Naive thymus-derived CD8-positive, alpha-beta T cell (primary cell): ENCODE measurements at places on chromosomes 4 and X. TPM values are rescaled to one million over a fixed set of nuclear protein-coding genes. Genes with fewer than 3 reads are reported as not detected.

DNA sequence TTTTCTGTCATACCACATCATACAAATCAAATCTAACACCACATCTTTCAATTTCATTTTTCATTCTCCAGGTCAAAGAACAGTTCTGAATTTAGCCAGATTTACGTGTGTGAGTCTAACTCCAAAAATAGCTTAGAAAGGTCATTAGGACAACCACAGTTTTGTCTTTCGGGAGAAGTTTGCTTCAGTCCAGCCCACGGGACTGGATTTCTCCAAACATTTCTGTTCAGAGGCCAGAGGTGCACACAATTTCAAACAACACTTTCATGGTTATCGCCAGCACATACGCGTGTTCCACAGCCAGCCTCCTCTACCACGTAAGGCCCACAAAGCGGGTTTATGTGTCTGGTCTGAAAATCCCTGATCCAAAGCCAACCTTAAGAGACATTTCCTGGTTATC lies 65.9 kb downstream of the VEGFC start:
- DNase-seq, result no peak

GRCh38 chr4:184568770-184569169 lies 80.5 kb downstream of the CASP3 start:
- DNase-seq, result no peak

DNA sequence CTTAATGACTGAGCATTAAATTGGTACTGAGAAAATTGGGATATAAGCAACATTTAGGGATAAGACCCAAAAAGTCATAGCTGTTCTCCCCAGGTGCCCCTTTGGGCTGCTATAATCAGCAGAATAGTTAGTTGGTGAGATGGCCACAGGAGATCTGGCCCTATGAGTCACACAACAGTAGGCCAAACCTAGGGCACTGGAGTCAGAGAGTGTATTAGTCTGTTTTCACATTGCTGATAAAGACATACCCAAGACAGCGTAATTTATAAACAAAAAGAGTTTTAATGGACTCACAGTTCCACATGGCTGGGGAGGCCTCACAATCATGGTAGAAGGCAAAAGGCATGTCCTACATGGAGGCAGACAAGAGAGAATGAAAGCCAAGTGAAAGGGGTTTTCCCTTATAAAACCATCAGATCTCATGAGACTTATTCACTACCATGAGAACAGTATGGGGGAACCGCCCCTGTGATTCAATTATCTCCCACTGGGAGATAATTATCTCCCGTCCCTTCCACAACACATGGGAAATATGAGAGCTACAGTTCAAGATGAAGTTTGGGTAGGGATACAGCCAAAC lies 338.3 kb upstream of the NR3C2 start:
- DNase-seq, result no peak

Gene SERTM2
- not detected for total RNA-seq

- no peak for DNase-seq
Measured at GRCh38 chrX:72146527-72146926, 14.8 kb upstream of the RTL5 start.

- no peak for DNase-seq
Measured at GRCh38 chrX:44101281-44101680, 128.1 kb upstream of the NDP start.

- DNase-seq, result no peak
Measured at GRCh38 chr4:109675181-109675580, 28.1 kb downstream of the CASP6 start.

- DNase-seq, result no peak
Measured at GRCh38 chr4:113169368-113169767, 119.9 kb downstream of the ANK2 start.

DNA sequence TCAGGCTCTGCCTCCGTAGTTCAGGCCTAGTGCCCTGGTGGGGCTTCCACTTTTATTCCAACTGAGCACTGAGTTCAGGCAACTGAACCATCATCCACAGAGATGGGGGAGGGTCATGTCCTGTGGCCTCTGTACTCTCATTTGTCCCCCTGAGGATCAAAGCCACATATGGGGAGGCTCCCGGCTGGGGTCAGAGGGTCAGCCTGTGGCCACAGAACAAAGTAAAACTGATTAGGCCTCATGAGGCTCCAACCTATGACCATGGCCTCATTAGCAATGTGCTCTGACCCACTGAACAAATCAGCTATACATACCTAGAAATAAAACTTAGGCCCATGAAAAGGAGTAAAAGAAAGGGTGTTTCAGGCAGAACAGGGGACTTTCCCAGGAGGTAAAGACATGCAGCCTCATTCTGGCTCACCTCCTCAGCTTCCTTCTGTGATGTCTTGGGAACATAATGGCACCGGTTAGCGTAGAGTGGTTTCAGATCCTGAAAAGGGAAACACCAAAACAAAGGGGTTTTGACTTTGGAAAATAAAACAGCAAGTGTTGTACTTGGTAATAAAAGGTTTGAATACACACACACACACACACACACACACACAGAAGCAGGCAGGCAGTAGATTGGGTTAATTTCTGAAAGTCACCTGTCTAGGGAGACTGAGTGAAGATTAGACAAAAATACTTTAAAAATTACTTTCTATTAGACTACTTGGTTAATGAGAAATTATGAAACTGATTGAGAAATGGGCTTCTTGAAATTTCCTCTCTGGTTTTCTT lies 24.3 kb downstream of the TMEM255A start:
- DNase-seq, result no peak

GRCh38 chr4:45155081-45155777 lies 428.9 kb upstream of the GNPDA2 start:
- no peak for DNase-seq

- DNase-seq, result no peak
Measured at GRCh38 chr4:149986917-149987316, 91.3 kb upstream of the DCLK2 start.

Gene POF1B
- not detected for total RNA-seq

DNA sequence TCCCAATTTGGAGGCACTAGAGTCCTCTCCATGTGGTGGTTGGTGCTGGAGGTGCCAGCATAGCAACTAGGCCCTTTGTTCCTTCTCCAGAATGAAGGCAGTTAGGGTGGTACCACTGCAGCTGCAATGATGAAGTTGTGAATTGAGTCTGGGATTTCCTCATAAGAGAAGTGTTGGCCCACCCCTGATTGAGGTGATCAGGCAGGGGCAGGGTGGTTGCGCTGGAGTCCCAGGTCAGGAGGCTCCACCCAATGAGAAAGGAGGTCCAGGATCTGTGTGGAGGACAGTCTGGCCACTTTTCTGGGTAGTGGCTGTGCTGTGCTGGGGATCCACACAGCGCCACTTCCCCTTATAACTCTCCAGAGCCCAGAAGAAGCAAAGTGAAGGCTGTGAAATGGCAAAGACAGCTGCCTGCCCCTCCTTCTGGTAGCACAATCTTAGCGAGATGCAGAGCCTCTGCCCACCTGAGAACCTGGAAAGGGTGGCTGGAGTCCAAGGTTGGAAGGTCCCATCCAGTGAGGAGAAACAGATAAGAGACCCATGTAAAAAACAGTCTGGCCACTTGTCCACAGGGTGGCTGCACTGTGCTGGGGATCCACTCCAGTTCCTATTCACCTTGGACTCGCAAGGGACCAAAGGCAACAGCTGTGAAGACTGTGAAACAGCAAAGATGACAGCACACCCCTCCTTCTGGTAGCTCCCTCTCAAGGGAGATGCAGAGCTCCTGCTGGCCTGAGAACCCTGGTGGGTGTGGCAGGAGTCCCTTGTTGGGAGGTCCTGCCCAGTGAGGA lies 124.6 kb downstream of the RRAGB start:
- DNase-seq, result no peak

- DNase-seq, result no peak
Measured at GRCh38 chr4:182454440-182455013, 211.3 kb downstream of the TENM3 start.

Gene SSX1
- total RNA-seq, result not detected

DNA sequence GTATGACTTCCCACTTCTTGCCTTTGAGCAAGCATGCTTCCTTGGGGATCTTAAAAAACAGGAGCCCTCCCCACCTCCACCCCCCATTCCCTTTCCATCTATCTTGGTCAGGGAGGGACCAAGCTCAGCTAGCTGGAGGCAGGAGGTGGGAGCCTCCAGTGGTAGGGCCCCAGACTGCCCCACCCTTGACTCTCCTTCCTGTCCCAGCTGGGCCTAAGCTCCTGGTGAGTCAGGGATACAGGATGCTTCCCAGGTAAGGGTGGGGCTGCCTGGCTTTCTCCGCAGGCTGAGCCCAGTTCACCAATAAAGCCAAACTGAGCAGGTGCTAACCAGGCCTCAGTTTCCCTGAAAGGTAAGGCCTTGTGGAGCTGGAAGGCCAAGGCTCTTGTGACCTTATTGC lies 15.2 kb downstream of the EFNB1 start:
- DNase-seq, result no peak

Gene TACC3
- 145 TPM for total RNA-seq

DNA sequence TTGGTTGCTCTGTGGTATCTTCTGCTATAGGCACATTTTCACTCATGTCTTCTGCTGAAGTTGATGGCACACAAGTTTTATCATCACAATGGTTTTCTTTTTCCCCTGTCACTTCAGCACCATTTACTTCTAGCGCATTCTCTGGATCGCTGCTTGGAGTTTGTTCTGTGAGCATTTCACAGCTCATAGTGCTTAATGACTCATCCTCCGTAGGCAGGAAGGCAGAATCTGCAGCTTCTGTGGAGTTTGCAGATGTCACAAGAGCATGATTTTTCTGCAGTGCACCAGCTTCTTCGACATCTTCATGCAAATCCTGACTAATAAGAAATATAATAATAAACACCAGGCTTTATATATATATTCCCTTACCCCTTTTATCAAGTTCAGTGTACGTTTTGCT lies 83.6 kb downstream of the CHM start:
- DNase-seq, result no peak

GRCh38 chr4:182823576-182823975 lies 93.6 kb downstream of the DCTD start:
- DNase-seq, result no peak

Gene VCX3B
- not detected for total RNA-seq

DNA sequence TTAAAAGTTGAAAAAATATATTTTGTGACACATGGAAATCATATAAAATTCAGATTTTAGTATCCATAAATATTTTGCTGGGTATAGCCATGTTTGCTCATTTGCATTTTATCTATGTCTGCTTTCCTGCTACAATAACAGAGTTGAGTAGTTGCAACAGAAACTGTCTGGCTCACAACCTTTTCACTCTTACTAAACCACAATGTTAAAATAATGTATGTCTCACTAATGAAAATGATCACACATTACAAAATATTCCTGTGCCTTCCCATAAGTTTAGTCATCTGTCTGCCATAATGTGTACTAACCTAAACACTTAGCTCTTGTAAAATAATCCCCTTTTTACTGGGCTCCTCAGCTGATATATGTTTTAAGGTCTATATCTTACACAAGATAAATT lies 174.0 kb upstream of the PRPS2 start:
- DNase-seq, result no peak

DNA sequence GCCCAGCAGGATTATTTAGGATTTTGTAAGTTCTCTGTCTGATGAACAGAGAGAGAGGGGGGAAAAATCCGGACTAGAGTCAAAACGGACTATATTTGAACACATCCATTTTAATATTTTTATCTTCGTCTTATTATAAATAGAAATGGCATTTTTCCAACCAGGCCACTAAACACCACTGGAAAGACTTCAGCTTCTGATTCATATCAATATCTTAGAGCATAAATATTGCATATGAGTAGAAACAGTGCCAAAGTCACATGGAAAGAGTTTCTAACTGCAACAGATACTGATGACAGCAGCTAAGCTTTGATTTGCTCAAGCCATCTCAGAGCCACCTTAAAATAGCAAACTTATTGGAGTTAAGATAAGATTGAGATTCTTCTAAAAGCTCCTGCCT lies 456 bp downstream of the PPARGC1A start:
- DNase-seq, result no peak

Gene TEX11
- total RNA-seq, result not detected

Gene ASB5
- not detected for total RNA-seq

DNA sequence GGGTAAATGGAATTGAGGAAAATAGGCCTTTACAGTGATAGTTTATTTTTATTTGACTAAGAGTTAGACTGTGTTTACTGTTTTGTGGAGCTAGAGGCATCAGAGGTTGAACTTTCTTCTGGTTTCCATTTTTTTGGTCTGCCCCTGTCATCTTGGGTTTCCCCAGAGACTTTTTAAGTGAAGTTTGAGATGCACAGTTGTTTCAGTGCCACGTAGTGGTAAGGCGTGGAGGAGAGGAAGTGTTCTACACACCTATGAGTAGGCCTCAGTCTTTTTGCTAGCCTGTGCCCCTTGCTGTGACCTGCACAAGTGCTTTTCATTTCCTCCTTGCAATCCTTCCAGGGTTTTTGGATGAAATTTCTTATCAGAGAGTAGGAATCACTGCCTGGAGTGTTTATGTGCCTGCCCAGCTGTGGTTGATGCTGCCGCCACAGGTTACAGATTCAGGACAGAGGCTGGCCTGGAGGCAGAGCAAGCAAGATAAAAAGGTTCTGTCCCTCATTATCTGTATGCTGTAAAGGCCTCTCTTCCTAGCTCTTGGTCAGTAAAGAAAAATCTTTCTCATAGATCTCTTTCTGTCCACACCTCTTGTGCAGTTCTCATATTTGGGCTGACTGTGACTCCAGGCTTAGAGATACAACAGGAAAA lies 12.5 kb upstream of the HSFX4 start:
- DNase-seq, result no peak

GRCh38 chr4:104508224-104508623 lies 13.5 kb upstream of the CXXC4 start:
- no peak for DNase-seq

GRCh38 chrX:70079870-70080269 lies 17.6 kb downstream of the OTUD6A start:
- no peak for DNase-seq

DNA sequence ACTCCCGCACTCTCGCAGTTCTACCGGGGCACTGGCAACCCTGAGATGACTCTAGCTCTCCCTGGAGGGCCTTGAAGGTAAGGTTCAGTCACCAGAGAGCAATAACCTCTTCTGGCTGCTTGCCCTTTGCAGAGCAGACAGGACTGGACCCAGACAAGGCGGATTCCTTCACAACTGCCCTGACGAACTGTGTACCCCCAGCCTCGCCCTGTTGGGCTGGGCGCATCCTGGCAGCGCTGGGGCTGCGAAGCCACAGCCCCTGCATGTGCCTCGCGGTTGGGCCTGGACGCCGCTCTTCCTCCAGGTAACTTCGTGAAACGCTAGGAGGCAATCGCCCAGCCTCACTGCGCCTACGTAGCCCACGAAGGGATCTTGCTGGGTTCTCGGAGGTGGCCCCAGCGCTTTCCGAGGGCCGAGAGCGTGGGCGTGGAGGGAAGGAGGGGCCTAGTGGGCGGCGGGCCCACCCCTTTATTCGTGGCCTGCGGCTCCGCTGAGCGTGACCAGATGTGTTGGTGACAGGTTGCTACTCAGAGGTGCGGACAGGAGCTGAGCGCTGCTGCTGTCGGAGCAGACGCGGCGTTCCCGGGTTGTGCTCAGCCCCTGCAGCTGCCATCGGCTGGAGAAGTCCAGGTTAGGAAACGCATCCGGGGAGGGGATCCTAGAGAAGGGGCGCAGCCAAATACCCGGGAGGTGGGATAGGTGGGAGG lies 1.9 kb upstream of the MAMLD1 start:
- no peak for DNase-seq

DNA sequence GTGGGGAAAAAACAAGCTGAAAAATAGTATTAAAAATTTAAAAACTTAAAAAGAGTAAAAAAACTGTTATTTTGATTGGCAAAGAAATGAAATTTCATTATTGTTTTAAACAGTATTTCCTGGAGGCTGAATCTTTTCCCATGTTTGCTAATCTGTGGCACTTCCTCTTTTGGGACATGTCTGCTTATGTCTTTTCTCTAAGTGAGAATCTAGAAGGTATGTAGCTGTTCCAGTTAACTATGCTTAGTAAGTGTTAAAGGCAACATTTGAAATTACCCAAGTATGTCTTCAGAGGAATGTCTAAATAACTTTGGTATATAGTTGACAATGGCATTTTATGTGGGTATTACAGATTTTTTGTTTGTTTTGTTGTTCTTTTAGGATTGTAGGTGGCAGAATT lies 81.6 kb upstream of the TBC1D9 start:
- no peak for DNase-seq
